ENCODE measurements at places on chromosomes 3 and 15.

DNA sequence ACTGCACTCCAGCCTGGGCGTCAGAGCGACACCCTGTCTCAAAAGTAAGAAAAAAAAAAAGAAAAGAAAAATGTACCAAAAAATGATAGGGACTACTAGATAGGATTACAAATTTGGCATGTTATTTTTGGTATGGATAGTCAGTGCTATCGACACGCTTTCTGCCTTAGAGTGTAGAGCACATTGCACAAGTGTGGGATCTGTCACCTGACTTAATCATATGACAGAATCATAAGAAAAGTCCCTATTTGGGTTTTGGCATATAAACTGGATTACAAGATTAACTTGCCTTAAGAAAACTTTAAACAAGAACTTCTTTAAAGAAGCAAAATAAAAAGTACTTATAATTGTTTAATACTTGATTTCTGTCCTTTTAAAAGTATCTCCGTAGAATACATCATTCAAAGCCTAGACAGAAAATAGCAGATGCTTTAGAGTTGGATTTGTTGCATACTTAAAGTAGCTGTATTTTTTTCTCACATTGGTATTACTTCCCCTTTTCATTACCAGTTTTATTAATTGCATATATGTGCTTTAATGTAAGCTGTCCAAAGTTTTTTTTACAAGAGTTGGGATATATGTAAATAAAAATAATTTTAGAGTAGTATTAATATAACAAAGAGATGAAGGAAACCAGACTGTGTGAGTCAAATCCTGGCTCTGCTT lies 7.8 kb downstream of the ATP6V1A start:
- DNase-seq = no peak

DNA sequence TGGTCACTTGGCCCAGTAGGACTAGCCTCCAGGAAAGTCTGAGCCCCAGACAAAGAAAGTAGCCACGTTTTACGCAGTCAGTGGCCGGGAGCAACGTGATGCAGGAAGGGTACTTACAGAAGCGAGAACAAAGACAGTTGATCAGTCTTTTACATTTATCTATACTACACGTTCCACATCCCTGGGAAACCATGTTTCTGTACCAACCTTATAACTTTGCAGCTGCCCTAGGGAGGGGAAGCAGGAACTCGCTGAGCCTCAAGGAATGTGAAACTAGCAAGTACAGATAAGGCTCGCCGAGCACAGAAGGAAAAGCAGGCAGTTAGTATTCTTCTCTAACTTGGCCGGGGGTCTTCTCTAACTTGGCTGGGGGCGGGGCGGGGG lies 3.4 kb upstream of the KNL1 start:
- DNase-seq = no peak

- no peak for DNase-seq
Measured at GRCh38 chr15:25619076-25619475, 180.3 kb upstream of the UBE3A start.

- no peak for DNase-seq
Measured at GRCh38 chr3:155321418-155321817, 27.9 kb upstream of the STRIT1 start.

- DNase-seq = no peak
Measured at GRCh38 chr15:98684436-98684835, 36.1 kb downstream of the IGF1R start.

Data from NCI-H1048 (cell line).